Natural killer cell (primary cell): ENCODE measurements at places on chromosomes 12 and 14. TPM values are rescaled to one million over a fixed set of nuclear protein-coding genes. Genes with fewer than 3 reads are reported as not detected.

Gene LIN7A
- total RNA-seq, result 0.27 TPM

Gene DIP2B
- 23.2 TPM for total RNA-seq

Gene PTPN6
- total RNA-seq, result 312 TPM

Gene TMEM121
- total RNA-seq, result 0.80 TPM

Gene ERO1A
- 47.7 TPM for total RNA-seq

Gene CNTN1
- not detected for total RNA-seq

Gene OTOGL
- not detected for total RNA-seq

Gene SSTR1
- total RNA-seq, result not detected

DNA sequence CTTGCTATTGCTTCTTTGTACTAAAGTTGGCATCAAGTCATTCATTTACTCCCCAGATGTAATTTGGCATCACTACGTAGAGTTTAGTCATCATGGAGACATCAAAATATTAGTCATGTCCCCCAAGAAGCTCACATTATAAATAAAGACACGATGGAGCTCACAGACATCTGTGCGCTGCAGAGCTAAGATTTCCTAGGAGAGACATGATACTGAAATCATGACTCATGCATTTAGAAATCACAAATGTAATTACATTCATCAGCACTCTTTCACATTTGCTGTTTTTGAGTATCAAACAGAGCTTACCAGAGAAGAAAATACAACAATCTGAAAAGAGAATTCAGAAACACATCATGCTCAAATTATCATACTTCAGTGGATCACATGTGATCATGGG is 169.8 kb downstream of the LRIG3 start:
- no peak overlapping the region for H3K27ac ChIP-seq
- H3K4me3 ChIP-seq, result no peak overlapping the region
- H3K27me3 ChIP-seq, result no peaks in the 10 kb centered on the region
- no peaks in the 10 kb centered on the region for H3K4me1 ChIP-seq
- H3K36me3 ChIP-seq, result no peaks in the 10 kb centered on the region
- DNase-seq, result no peak

- DNase-seq, result no peak
- H3K27me3 ChIP-seq, result no peaks in the 10 kb centered on the region
- no peak overlapping the region for H3K27ac ChIP-seq
- peaks cover 9% of the 10 kb centered on the region for H3K36me3 ChIP-seq
- H3K4me3 ChIP-seq, result no peak overlapping the region
Measured at GRCh38 chr14:59331217-59331616, 134.0 kb downstream of the GPR135 start.

GRCh38 chr12:8667270-8667669 is 4.6 kb upstream of the MFAP5 start:
- H3K36me3 ChIP-seq, result no peaks in the 10 kb centered on the region
- H3K4me3 ChIP-seq, result no peak overlapping the region

DNA sequence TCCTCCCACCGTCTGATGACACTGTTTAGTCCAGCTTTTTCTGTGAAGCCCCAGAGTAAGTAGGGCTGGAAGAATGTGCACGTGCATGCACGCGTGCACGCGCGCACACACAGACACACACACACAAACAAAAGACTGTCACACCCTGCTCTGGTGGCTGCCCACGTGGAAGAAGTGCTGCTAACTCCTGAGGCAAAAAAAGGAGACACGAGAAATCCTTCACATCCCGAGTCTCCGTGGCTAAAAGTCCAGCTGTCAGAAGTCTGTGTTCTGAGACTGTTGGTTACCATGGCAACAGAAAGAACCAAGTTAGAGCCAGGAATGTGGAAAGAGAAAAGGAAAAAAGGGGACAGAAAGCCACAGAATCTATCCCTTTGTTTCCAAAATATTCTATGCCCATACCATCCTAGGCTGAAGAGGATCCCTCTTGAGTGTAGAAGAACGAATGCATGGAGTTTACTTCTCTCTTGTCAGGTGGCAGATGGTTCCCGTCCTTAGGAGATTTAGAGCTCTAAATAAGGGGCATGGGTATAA is 1.6 kb upstream of the C12orf71 start:
- H3K4me3 ChIP-seq, result no peak overlapping the region
- no peaks in the 10 kb centered on the region for H3K4me1 ChIP-seq
- DNase-seq, result no peak
- no peaks in the 10 kb centered on the region for H3K36me3 ChIP-seq
- H3K27me3 ChIP-seq, result no peaks in the 10 kb centered on the region
- H3K27ac ChIP-seq, result no peak overlapping the region

GRCh38 chr12:110600254-110600653 is 13.7 kb upstream of the TCTN1 start:
- H3K4me1 ChIP-seq, result peaks cover 11% of the 10 kb centered on the region
- H3K4me3 ChIP-seq, result no peak overlapping the region
- H3K36me3 ChIP-seq, result no peaks in the 10 kb centered on the region
- H3K27ac ChIP-seq, result no peak overlapping the region
- no peak for DNase-seq

DNA sequence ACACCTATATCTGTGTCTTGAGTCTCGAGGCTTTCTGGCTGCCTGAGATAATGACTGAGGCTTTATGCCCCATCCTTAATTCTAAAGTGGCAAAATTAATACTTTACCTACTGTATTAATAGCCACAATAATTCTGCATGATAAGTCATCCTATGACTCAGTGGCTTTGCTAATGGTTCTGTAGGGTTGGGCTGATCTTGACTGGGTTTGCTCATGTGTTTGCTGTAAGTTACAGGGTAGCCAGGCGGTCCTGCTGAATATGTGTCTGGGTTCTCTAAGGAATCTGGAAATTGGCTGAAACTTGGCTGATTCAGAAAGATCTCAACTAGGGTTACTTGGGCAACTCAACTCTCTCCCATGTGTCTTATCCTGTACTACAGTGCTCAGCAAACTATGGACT is 21.7 kb downstream of the MGST1 start:
- H3K4me1 ChIP-seq, result no peaks in the 10 kb centered on the region
- H3K27me3 ChIP-seq, result no peaks in the 10 kb centered on the region
- DNase-seq, result no peak
- H3K27ac ChIP-seq, result no peak overlapping the region
- H3K36me3 ChIP-seq, result no peaks in the 10 kb centered on the region

GRCh38 chr14:96051642-96052540 is 12.7 kb downstream of the C14orf132 start:
- H3K4me3 ChIP-seq, result no peak overlapping the region
- no peak overlapping the region for H3K27ac ChIP-seq
- H3K36me3 ChIP-seq, result no peaks in the 10 kb centered on the region
- no peak for DNase-seq

DNA sequence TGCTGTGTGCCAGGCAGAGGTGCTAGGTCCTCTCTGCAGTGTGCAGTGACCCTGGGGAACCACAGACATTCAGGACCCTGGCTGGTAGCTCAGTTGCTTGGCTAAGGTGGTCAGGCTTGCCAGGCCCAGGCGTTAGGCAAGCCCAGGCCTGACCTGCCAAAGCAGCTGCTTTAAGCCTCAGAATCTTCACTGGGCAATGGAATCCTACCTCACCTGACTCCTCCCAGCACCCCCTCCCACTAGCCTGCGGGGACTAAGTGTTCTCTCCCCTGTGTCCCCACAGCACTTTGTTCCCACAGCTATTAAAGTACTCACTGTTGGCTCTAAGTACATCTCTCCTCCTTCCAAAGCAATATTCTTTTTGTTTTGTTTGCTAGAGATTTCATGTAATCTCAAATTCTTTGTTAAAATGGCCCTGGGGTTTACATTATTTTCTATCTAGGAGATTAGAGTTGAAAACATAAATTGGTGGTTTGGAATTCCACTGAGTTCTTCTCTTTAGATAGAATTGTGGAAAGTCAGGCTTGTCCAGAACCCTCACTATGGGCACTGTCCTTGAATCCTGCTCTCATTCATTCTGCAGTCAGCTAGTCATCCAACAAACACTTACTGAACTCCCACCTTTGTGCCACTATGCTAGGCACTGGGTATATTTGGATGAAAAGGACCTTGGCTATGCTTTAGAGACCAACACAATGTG is 44.4 kb downstream of the DGLUCY start:
- peaks cover 13% of the 10 kb centered on the region for H3K4me1 ChIP-seq
- H3K36me3 ChIP-seq, result peaks cover 52% of the 10 kb centered on the region
- no peak overlapping the region for H3K4me3 ChIP-seq
- no peak overlapping the region for H3K27ac ChIP-seq
- no peak for DNase-seq
- no peaks in the 10 kb centered on the region for H3K27me3 ChIP-seq

GRCh38 chr14:22915886-22916521 is 2.9 kb downstream of the RBM23 start:
- peaks cover 9% of the 10 kb centered on the region for H3K36me3 ChIP-seq
- H3K27ac ChIP-seq, result no peak overlapping the region
- no peaks in the 10 kb centered on the region for H3K27me3 ChIP-seq
- no peak for DNase-seq
- peaks cover 21% of the 10 kb centered on the region for H3K4me1 ChIP-seq
- H3K4me3 ChIP-seq, result no peak overlapping the region

- H3K27me3 ChIP-seq, result no peaks in the 10 kb centered on the region
- H3K27ac ChIP-seq, result no peak overlapping the region
- no peaks in the 10 kb centered on the region for H3K36me3 ChIP-seq
- no peak for DNase-seq
- no peak overlapping the region for H3K4me3 ChIP-seq
- H3K4me1 ChIP-seq, result peaks cover 38% of the 10 kb centered on the region
Measured at GRCh38 chr14:35420036-35420811, 15.7 kb upstream of the NFKBIA start.

DNA sequence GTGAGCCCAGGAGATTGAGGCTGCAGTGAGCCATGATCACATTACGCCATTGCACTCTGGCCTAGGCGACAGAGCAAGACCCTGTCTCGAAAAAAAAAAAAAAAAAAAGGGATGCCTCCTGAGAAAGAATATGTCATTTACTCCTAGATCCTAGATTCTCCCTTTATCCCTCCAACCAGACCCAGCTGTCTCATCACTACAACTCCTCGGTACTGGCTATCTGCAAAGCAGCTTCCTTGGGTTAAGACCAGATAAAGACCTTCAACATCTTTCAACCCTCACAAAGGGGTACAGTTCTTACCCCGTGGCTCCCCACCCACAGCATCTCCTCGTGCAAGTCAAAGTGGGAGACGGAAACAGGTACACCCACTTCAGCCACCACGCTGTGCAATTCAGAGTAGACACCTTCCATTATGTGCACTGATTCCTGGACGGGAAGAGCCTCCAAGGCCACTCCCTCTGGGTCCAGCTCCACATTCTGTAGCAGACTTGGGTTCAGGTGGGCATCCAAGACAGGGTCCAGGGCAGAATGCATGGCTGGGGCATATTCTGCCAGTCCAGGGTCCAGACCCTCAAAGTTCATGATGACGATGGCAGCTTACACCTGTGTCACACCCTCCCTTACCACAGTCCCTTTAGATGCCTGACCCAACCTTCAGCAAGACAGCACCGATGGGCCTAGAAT is 1.1 kb downstream of the PAN2 start:
- no peaks in the 10 kb centered on the region for H3K27me3 ChIP-seq
- DNase-seq, result no peak
- H3K4me3 ChIP-seq, result peak overlapping the region; percentile 77
- H3K4me1 ChIP-seq, result peaks cover 22% of the 10 kb centered on the region

DNA sequence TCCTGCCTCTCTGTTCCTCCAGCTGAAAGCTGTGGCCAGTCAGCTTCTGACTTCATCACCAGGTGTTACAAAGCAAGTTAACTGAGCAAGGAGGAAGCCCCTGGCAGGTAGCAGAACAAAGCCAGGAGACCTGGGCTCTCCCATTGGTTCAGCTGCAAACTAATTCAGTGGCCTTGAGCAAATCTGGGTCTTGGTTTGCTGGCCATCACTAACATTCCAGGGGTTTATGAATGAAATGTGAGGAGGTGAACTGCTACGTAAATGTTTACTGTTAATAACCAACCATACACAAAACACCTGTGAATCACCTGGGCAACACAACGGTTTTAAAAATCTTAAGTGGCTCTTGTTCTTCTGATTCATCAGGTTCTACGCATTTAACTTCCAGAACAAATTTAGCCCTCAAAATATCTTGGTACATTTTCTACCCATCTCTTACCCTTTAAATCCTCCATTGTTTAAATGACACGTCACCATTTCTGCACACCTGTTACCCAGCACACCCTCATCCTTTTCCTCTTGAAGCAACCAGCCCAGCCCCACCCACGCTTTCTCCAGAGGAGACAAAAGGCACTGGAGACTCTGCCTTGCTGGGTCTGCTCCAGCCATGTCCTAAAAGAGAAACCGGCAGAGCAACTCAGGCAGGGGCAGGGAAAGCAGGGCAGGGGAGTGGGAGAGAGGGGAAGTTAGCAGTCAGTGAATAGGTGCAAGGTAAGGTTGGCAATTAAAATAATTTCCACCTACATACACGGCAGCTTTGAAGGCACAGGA is 49.3 kb upstream of the TSPAN11 start:
- H3K36me3 ChIP-seq, result no peaks in the 10 kb centered on the region
- no peaks in the 10 kb centered on the region for H3K4me1 ChIP-seq
- no peaks in the 10 kb centered on the region for H3K27me3 ChIP-seq
- no peak overlapping the region for H3K4me3 ChIP-seq
- no peak for DNase-seq

DNA sequence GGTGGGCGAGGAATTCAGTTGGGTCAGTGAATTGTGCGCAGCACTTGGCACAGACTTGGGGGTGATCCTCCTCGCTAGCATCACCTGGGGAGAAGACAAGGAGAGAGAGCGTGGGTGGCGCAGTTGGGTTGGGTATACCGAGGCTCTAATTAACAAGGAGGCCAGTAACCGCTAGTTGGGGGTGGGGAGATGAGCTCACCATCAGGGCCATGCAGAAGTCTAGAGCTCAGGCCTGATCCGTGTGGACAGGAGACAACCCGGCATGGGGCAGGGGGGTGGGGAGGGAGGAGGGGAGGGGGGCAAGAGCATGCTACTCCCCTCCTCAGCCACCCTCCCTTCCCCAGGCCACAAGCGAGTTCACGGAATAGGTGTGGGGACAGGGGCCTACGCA is 580 bp downstream of the SALL2 start:
- DNase-seq, result no peak
- H3K27ac ChIP-seq, result no peak overlapping the region
- peak overlapping the region; percentile 60 for H3K4me3 ChIP-seq

- no peak for DNase-seq
- no peaks in the 10 kb centered on the region for H3K27me3 ChIP-seq
- no peak overlapping the region for H3K4me3 ChIP-seq
- H3K36me3 ChIP-seq, result peaks cover 80% of the 10 kb centered on the region
Measured at GRCh38 chr12:57529831-57530230, 7.2 kb downstream of the MBD6 start.

DNA sequence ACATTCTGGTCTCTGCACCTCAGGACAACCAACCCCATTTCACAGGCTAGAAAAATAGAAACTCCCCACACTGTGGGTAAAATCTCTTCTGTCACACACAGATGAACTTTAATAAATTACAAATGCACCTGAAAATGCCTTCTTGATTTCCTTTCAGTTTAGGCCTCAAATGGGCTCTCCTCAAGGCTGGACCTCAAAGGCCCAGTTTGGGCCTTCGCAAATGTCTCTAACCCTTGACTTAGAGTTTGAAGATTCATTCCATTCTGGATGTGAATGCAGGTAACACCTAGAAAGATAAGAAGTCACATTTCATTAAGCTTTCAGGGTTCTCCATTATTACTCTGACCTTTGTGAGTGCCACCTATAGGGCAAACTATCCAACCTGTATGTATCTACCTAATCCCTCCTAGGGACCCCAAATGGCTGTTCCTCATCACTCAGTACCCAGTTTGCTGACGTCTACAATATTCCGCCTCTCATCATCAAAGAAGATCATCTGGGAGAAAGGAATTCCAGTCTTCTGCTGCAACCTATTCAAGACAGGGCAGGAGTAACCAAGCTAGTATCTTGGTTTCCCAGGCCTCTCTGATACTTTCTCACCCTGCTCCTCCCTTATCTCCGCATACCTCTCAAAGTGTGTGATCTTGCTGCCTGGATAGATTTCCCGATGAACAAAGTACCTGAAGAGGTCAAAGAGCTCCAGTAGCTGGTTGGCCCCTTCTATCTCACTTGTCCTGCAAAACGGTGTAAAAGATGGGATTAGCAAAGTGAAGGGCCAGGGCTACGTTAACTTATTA is 776 bp upstream of the CHMP4A start:
- DNase-seq, result peak; percentile 7
- H3K4me3 ChIP-seq, result no peak overlapping the region
- peaks cover 24% of the 10 kb centered on the region for H3K36me3 ChIP-seq
